ENCODE measurements at places on chromosomes 16 and 17.
A peak's percentile ranks its signal among the peaks of the same experiment; 100 is the strongest.

DNA sequence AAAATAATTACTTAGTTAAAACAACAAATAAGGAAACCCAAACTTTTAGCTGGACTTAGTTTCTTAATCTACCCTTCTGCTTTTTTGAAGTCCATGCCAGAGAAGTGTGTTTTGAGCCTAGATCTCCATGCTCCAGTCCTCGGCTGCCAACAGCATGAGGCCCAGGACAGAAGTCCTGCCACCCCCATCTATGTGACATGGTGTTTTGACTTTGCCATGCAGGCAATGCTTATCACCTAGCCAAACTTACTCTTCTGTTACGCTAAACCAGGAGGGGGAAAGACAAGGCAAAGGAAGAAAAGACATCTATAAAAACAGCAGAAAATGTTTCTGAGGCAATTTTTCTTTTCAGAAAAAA is 119.5 kb downstream of the PARN start:
- DNase-seq: no peak

- DNase-seq: no peak
These were observed 7.1 kb upstream of the CNP start for GRCh38 chr17:41959336-41960095.

DNA sequence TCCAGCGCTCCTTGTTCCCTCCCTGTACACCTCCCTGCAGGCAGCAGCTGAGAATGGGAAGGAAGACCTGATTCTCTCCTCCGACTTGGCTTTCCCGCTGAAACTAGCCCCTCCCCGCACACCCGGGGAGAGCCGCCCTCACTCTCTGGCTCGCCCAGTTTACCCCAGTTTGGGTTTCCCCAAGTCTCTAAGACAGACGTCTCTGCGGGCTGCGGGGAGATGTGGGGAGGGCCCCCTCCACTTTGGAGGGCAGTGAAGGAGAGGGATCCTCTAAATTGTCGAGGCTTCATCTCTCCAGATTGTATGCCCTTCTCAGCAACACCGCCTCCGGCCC is 797 bp downstream of the GRB7 start:
- no peak for DNase-seq

DNA sequence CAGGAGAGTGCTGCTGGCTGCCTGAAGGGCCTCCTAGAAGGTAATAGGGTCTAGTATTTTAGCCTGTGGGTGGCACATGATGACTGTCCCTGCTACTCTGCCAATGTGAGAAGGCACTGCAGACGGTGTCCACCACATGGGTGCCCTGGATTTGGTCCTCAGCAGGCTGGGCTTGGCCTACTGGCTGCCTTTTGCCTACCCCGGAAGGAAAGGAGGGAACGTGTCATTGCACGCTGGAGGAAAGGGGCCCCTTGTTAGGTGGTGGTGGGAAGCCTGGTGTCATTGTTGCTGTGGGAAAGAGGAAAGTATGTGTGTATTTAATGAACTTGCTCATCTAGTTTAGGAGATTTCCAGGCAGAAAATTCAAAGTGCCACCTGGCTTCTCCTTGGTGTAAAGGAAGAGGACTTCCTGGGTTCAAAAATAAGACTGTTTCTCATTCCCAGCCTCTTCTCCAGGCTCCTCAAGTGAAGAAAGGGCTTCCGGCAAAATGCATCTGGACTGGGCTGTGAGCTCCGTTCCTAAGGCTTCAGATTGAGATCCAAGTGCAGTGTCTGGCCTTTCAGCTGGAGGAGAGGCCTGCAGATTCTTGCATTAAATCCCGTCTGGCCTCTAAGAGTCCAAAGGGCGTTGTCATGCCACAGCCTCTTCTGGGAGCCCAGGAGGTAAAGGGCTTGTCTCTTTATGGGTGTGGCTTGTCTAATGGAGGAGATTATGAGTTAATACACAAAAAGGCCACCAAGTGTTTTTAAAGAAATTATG is 55.1 kb downstream of the RPTOR start:
- no peak for DNase-seq

DNA sequence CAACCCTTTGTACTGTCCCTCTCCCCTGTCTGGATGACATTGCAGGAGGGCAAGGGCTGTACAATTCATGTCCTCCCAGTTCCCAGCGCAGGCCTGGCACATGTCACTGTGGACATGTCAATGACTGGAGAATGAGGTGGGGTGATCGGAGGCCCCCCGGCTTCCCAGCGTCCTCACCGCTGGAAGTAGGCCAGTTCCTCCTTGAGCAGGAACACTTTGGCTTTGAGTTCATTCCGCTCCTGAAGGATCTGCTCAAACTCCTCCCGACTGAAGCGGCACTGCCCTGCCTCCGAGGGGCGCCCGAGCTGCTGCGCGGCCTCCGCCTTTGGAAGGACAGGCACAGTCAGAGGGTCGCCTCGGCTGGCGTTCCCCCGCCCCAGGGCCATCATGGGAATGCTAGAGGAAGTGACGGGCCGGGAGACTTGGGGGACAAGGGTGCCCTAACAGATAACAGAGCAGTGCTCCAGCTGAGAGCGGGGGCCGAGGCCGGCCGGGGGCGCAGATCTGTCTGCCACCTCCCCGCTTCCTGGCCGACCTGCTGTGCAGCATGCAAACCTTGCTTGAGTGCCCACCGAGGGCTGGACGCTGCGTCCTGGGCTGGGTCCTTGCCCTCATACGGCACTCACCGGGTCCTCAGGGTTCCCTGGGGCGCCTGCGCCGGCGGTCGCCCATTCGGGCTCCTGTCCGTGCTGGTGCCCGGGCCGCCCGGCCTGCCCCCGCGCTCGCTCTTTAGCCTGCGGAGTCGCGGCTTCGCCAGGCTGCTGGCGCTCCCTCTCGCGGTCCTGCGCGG is 1.3 kb downstream of the RILP start:
- DNase-seq: no peak

DNA sequence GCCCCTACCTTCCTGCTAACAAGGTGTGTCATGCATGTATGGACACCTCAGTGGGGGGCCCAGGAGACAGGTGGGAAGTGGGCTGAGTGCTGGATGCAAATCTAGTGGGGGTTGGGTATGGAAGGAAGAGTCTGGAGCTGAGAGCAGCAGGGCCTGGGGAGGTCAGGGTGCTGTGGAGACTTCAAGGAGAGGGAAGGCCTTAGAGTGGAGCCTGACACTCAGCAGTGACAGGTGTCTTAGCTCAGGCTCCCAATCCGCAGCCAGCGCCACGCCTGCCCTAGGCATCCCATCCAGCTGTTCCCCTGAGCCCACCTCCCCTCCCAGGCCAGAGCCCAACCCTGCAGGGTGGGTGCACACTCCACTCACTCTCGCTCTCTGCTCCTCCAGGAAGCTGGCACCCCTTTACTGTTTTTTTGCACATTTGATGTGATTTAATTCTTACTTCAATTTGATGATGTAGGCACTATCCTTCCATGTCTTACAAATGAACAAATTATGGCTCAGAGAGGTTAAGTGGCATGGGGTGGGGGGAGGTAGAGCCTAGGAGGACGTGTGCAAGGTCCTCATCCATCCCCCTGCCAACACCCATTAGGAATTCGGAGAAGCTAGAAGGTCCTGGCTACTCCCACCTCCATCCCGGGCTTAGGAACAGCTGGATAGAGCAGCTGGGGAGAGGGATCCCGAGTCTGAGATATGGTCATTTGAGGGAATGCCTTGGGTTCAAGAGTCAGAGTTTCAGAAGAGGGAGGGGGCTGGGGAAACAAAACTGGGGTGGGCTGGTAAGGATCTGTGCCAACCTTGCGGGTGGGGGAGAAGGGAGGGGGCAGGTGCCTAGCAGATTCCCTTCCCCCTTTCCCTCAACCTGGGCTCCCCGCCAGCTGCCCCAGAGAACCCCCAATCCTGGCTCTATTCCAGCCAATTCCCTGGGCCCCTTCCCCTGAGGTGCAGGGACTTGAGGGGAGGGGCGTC is 2.1 kb downstream of the FAM171A2 start:
- DNase-seq: peak; percentile 7

- no peak for DNase-seq
These were observed 31.6 kb upstream of the SLC12A3 start for GRCh38 chr16:56833243-56833970.

DNA sequence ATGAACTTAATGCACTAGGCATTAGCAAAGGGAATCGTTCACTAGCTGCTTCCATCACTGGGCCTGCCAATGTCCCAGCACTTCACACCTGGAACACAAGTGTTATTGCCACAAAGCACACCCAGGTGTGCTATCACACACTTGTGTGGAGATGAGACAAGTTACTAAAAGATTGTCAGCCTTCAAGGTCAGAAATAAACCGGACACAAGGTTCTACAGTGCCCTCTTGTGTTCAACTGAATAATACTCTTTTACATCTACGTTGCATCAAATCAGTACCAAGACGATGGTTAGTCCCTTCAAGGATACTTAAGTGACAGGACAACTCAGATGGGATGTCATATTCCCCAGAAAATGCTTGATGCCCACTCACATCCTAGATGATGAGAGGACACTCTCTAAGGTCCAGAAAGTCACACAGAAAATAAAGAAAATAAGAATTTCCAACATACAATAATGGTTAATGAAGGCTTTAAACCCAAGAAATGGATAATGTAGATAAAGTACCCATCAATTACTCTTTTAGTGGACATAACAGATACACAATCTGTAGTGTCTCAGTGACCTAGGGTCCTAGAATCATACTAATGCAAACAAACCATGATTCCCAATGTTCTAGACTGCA is 16.4 kb upstream of the GLG1 start:
- DNase-seq: peak; percentile 35

- DNase-seq: no peak
These were observed 1153.4 kb downstream of the CDH8 start for GRCh38 chr16:60882816-60883215.

GRCh38 chr17:39688475-39688835 is 598 bp upstream of the PGAP3 start:
- no peak for DNase-seq

DNA sequence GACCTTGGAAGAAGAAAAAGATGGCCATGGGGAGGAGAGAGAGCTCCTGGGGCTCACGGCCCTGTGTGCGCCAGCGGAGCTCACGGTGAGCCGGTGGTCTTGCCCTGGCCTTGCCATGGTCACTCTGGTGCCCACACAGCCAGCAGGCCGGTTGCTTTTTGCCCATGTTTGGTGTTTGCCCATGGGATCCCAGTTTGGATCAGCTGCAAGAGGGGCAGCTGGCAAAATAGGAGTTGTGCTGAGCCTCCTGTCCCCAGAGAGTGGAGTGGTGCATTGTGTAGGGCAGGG is 1.6 kb downstream of the NHERF1 start:
- no peak for DNase-seq

- DNase-seq: no peak
These were observed 6.7 kb downstream of the HSPB9 start for GRCh38 chr17:42129109-42129837.

DNA sequence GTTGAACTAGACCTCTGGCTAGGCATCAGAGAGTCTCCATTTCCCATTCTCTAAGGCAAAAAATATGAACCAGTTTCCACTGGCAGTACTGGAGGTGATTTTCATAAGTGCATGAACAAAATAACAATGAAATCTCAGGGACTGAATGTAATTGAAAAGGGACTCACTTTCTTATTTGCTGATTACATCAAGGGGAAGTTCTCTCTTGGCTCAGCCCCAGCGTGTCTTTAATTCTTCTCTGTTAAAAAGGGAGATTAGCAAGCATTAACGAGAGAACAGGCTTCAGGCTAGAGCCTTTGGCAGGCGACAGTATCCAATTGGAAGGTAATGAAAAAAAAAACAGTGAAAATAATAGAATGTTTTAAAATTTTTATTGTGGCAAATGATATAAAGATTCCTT is 34.0 kb upstream of the ADAMTS18 start:
- no peak for DNase-seq

- no peak for DNase-seq
These were observed 1.6 kb downstream of the FBXL20 start for GRCh38 chr17:39399791-39400190.

GRCh38 chr16:78677181-78677731 is 577.8 kb downstream of the WWOX start:
- DNase-seq: no peak

- DNase-seq: no peak
These were observed 14.1 kb downstream of the TMEM11 start for GRCh38 chr17:21199856-21200255.

DNA sequence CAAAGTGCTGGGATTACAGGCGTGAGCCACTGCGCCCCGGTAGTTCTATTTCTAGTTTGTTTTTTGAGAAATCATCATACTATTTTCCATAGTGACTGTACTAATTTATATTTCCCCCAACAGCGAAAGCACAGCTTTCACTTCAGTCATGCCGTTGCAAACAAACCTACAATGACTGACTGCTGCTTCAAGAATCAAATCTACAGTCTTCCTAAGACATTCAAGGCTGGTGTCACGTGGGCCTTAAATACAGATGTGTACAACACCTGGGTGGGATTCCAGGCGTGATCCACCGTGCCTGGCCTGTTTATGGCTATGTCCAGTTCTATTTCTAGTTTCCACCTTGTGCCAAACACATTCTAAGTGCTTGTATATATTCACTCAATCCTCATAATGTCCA is 72.0 kb downstream of the ABCC6 start:
- DNase-seq: no peak

DNA sequence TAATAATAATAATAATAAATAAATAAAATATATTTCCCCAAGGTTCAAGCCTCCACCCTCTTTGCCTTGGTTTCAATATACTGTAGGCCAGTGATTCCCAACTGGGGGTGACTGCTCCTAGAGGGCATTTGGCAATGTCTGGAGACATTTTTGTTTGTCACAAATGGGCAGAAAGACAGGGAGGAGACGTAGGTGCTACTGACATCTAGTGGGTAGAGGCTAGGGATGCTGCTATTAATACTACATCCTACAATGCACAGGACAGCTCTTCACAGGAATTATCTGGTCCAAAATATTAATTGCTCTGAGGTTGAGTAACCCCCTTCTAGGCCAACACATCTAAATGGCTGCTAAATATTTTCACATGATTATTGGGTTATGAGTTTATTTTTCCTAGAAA is 12.8 kb upstream of the PRR14 start:
- DNase-seq: peak; percentile 60

DNA sequence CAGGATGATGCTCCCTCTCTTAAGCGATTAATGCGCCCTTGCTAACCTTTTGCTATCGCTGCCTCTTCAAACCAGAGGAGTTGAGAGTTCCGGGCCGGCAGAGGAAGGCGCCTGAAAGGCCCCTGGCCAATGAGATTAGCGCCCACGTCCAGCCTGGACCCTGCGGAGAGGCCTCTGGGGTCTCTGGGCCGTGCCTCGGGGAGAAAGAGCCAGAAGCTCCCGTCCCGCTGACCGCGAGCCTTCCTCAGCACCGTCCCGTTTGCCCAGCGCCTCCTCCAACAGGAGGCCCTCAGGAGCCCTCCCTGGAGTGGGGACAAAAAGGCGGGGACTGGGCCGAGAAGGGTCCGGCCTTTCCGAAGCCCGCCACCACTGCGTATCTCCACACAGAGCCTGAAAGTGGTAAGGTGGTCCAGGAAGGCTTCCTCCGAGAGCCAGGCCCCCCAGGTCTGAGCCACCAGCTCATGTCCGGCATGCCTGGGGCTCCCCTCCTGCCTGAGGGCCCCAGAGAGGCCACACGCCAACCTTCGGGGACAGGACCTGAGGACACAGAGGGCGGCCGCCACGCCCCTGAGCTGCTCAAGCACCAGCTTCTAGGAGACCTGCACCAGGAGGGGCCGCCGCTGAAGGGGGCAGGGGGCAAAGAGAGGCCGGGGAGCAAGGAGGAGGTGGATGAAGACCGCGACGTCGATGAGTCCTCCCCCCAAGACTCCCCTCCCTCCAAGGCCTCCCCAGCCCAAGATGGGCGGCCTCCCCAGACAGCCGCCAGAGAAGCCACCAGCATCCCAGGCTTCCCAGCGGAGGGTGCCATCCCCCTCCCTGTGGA is 16.0 kb upstream of the STH start:
- DNase-seq: no peak

Data from NCI-H446 (cell line).